Ecto neural progenitor cell (in vitro differentiated cells): ENCODE measurements at places on chromosomes 2 and 18.

DNA sequence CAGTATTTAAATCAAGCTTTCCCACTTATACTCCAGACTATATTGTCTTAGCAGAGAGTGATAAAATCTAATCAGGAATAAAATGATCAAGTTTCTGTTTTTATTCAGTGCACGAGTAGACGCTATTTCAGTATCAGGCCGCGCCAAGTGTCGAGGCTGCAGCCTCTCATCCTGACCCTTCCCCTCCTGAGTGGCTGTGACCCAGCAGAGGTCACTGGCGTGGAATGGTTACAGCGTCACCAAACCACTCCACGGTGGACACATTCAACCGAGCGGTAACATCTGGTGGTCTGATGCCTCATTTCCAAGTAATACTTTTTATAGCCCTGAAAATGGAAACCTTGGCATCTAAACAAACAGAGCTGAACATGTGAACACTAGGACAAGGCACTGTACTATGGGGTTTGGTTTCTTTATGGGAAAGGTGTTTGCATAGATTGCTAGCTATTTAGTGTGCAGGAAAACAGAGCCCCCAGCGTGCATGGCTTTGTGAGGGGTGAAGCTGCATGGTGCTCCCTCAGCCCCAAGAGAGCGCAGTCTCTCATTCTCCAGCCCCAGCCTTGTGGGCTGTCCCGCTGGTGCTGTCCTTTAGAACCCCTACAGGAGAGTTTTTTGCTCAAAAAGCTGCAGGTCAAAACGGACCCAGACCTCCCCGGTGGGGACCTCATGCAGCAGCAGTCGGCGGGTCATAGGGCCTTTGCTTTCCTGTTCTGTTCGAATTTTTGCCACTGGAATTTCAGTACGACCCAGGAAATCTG, 28.4 kb downstream of the FAM228A start:
- no peak for DNase-seq

- no peak for DNase-seq
These were observed 925 bp upstream of the NPC1 start for GRCh38 chr18:23587220-23587642.

- no peak for DNase-seq
These were observed 94.3 kb downstream of the ZFP36L2 start for GRCh38 chr2:43131890-43132682.

- DNase-seq = no peak
These were observed 230.3 kb upstream of the TRIB2 start for GRCh38 chr2:12486205-12487118.

- no peak for DNase-seq
These were observed 105.6 kb downstream of the HNRNPLL start for GRCh38 chr2:38496927-38497669.

- DNase-seq = no peak
These were observed 26.0 kb downstream of the CNRIP1 start for GRCh38 chr2:68293755-68294154.
